Pancreas (tissue), 10 donors: ENCODE measurements at places on chromosomes 2 and 18. TPM values are rescaled to one million over a fixed set of nuclear protein-coding genes. Genes with fewer than 3 reads are reported as not detected.

GRCh38 chr2:104788742-104789455 lies 65.0 kb upstream of the POU3F3 start:
- DNase-seq: no peak

LIPG gene
- total RNA-seq: 0.39 TPM

DNA sequence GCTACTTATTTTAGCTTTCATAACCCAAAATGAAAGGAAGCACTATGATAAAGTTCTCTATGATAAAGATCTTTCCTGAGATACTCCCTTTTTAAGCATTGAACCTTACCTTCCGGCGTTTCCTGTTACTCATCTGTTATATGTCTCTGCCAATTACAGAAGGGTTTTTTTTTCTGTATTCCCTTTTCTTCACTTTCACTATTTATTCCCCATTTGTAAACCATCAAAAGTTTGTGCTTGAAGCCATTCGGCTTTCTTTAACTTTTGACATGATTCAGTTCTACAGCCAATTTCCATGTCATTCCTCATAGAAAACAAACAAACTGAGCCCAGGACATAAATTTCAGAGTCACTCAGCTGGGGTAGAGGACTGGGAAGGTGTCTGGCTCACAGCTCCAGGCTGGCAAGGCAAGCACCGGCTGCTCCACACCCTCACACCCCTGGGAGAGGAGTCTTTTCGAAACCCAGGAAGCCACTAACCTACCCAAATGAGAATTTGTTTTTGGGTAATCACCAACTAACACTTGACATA lies 429.4 kb upstream of the TRIB2 start:
- no peak for DNase-seq

- no peak for DNase-seq
Observed at GRCh38 chr2:63856303-63856603, 14.6 kb downstream of the UGP2 start.

GRCh38 chr2:85718885-85719492 lies 24.8 kb downstream of the GNLY start:
- no peak for DNase-seq

DNA sequence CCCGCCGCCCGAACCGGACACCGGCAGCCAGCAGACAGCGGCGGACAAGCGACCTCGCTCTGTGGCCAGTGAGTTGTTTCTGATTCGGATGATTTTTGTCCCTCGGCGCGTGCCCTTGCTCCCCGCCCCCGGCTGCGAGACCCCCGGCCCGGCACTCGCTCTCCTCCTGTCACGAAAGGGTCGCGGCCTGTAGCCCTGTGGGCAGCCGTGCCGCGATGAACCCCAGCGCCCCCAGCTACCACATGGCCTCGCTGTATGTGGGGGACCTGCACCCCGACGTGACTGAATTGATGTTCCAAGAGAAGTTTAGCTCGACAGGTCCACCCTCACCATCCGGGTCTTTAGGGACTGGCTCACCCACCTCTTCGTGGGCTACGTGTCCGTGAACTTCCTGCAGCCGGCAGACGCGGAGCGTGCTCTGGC lies 1257.5 kb upstream of the ACVR2A start:
- no peak for DNase-seq

LRRC30 gene
- not detected for total RNA-seq

APOB gene
- 3.2 TPM for total RNA-seq

DNA sequence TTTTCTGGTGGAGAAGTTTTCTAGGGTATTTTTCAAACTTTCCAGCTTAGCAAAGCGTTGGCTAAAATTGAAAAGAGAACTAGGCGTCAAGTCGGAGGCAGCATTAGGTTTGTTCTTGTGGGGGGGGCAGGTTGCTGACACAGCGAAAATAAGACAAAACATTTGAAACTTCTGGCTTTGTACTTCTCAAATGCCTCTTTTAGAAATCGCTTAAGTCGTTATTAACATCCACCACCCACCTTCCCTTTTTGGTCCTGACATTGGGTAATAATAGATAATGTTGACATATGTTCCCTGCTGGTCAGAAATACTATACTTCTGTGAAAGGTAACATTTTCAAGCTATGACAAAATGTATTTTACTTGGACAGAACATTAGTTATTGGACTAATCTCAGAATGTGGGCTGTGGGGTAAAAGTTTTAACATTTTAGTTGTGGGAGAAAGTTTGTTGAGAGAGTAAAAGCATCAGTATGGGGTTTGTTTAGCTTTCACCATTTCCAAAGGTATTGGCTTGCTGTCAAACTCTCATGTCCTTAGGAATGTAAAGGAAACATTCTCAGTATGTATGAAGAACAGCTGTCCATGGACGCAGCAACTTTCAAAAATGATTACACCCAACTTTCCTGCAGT lies 88.1 kb upstream of the ZEB2 start:
- no peak for DNase-seq

- no peak for DNase-seq
Observed at GRCh38 chr2:96259497-96259921, 6.3 kb downstream of the TMEM127 start.

IGFBP5 gene
- 38.2 TPM for total RNA-seq

- no peak for DNase-seq
Observed at GRCh38 chr2:133123904-133124303, 444.4 kb downstream of the NCKAP5 start.

PPP1CB gene
- total RNA-seq: 78.4 TPM

DNA sequence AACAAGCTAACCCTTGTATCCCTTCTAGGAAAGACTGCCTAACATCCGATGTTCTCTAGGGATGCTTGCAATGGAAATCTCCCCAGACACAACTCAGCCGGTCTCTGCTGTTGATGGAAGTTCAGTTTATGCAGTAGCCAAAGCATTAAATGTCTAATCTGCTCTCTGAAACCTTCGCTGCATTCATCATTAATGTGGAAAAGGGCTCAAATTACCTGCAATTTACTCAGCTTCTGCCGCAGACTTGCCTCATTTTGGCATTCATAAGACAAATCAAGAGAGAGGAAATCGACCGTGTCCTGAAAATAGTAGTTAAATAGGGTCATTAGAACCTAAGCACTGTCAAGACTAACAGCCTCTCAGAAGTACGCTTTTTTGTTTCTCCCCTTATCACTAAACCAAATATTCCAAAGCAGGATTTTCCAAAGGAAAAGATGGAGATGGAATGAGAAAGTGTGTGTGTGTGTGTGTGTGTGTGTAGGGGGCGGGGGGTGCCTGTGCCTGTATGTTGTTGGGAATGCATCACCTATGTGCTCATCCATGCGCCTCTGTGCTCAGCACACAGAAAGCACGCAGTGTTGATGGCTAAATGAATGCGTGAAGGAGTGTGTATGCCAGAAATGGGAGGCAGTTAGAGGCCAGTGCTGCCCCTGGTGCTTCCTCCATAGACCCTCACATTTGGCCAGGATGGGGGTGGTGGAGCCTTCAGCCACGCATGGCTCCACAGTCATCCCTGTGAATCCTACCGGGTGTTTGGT lies 7.4 kb downstream of the LCT start:
- DNase-seq: no peak

DNA sequence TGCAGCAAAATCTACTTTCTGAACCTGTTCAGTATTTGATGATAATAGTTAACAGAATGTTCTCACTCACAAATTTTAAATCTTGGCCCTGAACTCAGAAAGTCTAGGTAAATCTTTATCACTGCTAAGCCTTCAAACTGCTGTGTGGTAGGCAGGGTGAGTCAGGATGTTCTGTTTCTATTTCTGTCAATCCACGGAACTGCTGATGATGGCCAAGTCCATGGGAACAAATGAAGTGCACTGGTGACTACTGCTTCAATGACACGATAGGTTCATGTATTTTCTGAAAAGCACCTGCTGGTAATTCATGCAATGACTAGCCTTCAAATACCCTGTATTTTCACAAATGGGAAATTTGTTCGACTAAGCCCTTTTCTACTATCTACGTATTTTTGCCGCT lies 14.2 kb downstream of the NIFK start:
- no peak for DNase-seq

DNA sequence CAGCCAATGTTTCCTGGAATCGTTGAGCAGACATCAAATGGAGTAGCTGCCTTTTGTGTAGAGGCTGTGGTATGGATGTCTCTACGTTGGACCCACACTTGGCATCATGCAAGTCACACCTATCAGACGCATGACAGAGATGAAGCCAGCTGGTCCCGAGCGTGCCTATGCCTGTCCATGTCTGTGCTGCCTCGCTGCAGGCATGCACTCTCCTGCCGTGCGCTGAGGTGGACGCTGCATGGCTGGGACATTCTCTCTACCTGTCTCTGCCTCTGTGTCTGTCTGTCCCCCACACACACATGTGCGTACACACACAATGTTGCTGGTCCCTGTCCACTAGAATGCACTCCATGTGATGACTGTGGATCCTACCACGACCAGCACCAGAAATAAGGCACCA lies 514.2 kb upstream of the MYT1L start:
- DNase-seq: no peak

PRSS56 gene
- total RNA-seq: not detected

- DNase-seq: no peak
Observed at GRCh38 chr2:178397002-178397605, 53.9 kb downstream of the PRKRA start.

DNA sequence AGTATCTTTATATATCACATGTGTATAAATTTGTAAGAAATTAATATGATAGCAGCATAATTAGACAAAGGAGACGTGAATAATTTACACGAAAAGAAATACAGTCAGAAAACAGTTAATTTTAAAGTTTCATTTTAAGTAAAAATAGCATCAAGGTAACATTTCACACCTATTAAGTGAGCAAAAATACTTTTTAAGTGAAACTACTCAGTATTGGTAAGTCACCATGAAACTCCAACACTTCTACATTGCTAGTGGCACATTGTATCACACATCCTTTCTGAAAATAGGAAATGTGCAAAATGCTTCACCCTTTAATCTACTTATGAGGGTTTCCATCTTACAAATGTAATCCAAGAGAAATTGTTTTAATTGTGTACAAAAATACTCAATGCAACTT lies 287.9 kb upstream of the EPAS1 start:
- DNase-seq: no peak

COL6A3 gene
- total RNA-seq: 9.8 TPM

SLC4A3 gene
- total RNA-seq: 2.6 TPM

- no peak for DNase-seq
Observed at GRCh38 chr2:20638646-20639430, 12.1 kb downstream of the HS1BP3 start.

GRCh38 chr2:26185304-26185928 lies 12.5 kb downstream of the GAREM2 start:
- DNase-seq: no peak

DNA sequence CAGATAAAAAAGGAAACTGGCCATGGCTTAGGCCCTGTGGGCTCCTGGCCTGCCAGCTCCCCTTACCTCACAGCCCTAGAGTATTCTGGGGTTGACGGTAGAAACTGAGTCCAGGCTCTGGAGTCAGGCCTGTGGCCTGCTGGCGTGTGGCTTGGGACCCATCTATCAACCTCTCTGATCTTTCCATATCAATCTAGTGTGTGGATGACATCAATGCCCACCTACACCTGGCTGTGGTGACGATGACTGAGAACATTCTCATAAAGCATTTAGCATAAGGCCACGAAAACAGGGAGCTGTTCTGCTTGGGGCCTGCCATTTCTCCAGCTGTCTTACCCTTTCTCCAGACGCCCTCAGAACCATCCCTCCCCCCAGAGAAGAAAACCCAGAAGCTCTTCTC lies 17.9 kb downstream of the PCARE start:
- DNase-seq: no peak

GNLY gene
- total RNA-seq: not detected

GRCh38 chr2:125172181-125172580 lies 1147.1 kb downstream of the CNTNAP5 start:
- no peak for DNase-seq

ZC3H15 gene
- 33.0 TPM for total RNA-seq

GRCh38 chr2:224892574-224893204 lies 149.6 kb downstream of the DOCK10 start:
- no peak for DNase-seq

GRCh38 chr2:191105082-191105481 lies 45.7 kb downstream of the STAT4 start:
- no peak for DNase-seq

CAPN14 gene
- total RNA-seq: not detected

PROKR1 gene
- not detected for total RNA-seq

SPTBN1 gene
- 81.4 TPM for total RNA-seq

- DNase-seq: no peak
Observed at GRCh38 chr2:88622307-88622706, 5.0 kb downstream of the EIF2AK3 start.

DNA sequence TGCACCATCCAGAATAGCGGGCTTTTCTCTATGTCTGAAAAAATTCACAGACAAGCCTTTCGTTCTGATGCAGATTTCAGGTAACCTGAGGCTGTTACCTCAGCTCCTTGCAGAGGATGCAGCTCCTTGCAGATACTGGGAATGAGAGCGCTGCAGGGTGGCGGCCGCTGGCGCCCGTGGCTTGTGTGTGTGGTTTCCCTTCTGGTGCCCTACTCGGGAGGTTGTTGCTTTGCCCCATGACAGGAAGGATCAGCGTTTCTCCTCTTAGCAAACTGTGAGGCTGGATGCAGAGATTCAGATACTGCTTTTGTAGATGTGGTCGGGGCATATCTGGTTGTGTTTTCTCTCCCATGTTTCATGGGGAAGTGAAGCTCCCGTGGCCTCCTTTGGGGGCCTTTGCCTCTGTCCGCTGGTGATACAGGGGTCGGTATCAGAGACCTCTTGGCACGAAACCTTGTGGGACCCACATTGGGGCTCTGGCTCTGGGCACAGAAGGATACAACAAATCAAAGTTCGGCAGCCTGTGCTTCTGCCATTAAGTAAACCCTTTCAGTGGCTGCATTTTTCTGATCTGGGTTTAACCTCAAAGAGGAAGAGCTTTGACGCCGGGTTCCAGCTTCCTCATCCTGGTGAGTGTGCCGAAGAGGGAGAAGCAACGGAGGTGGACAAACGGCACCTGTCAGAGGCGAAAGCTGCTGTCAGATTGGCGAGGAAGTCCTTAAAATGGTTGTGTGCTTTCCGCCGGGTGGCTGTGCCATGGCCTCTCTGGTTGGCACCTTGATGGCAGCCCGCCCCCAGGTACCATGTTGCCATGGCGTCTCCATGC lies 127.8 kb downstream of the MBP start:
- no peak for DNase-seq

DNA sequence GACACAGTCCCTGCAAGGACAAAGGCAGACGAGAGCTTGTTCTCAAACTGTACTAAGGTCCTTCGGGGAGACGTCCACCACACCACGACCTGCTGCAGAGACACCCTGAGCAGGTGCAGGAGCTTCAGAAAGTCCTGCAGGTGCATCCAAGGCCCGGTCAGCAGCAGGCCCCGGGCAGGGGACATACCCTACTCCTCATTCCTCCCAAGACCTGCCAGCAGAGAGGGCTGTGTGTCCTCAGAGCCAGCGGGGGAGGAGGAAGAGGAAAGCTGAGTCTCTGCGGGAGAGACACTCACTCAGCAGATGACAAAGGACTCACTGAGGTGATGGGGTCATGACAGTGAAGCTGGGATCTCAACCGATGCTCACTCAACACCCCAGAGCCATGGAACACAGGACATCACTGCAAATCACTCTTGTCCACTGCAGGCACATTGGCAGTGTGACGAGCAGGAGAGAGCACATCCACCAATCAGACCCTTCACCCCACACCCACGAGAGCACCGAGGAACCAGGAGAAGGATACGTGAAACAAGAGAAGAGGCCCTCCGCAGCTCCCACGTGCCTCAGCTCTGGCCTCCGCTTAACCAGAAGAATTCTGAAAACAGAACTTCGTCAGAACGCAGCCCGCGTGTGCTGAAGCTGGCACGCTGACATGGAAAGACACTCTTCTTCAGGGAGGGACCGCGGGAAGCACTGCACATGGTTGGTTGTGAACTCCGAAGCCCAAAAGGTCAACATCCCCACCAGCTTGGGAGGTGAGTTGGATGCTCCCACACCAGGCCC lies 9.3 kb downstream of the HDAC4 start:
- no peak for DNase-seq
